ENCODE measurements at places on chromosomes 6 and 20.
A peak's percentile ranks its signal among the peaks of the same experiment; 100 is the strongest.

GRCh38 chr6:107670792-107671199, 153.3 kb downstream of the SCML4 start:
- DNase-seq: no peak

GRCh38 chr6:82740072-82740471, 325.6 kb downstream of the UBE3D start:
- DNase-seq: no peak

GRCh38 chr6:100479179-100480035, 14.7 kb upstream of the SIM1 start:
- peak; percentile 13 for DNase-seq

DNA sequence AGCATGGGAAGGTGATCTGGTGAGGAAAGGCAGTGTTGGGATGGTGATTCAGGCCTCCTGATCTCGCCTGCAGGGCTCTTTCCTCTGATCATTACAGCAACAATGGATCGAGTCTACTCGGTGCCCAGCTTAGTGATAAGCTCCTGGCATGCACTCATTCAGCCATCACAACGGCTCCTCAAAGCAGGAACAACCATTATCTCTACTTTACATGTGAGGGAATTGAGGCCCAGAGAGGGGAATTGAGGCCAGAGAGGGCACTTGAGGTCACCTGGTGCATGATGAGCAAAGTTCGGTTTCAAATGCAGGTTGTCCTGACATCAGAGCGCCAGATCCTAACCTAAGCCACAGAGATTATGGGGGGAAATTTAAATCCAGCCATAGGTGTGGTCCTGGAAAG, 42.0 kb upstream of the BPIFA2 start:
- no peak for DNase-seq

GRCh38 chr6:119848696-119849095, 499.1 kb upstream of the MAN1A1 start:
- no peak for DNase-seq

DNA sequence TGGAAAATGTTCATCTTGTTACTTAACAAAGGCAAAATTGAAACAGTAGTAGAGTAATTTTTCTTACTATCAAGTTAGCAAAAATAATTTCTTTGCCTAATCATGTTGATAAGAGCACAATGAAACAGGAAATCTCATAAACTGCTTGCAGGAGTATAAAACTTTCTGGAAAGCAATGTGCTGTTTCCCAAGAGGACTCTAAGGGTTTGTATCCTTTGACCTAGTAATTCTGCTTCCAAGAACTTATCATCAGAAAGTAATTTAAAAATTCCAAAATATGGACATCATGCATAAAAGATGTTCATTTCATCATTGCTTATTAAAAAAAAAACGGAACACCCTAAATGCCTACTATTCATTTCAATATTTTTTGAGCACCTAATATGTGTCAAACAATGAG, 46.1 kb upstream of the TNFAIP3 start:
- no peak for DNase-seq

- no peak for DNase-seq
Observed at GRCh38 chr20:54633374-54634355, 158.3 kb downstream of the DOK5 start.

Measured in NCI-H1105 (cell line).